A673 (cell line): ENCODE measurements at places on chromosomes 5 and 9. TPM values are rescaled to one million over a fixed set of nuclear protein-coding genes. Genes with fewer than 3 reads are reported as not detected.

DNA sequence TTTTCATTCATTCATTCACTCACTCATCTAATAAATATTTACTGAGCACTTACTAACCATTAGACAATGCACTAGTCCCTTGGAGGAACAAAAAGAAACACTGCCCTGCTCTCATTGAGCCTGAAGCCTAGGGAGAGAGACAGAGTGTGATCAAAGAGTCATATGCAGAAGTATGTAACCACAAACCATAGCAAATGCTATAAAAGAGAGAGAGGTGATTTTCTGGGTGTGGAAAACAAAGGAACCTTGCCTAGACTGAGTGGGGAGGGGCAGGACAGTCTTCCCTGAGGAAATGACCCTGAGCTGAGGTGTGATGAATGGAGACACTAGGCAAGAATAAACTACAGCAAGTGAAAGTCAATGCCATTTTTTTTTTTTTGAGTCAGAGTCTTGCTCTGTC is 10.8 kb upstream of the ADRA1B start:
- no peak for DNase-seq
- peaks cover 3% of the 10 kb centered on the region for H3K27me3 ChIP-seq
- H3K36me3 ChIP-seq = no peaks in the 10 kb centered on the region
- H3K4me1 ChIP-seq = no peaks in the 10 kb centered on the region
- H3K4me3 ChIP-seq = no peak overlapping the region

- no peak overlapping the region for H3K27ac ChIP-seq
- H3K4me3 ChIP-seq = no peak overlapping the region
- H3K27me3 ChIP-seq = no peaks in the 10 kb centered on the region
- no peak for DNase-seq
- H3K4me1 ChIP-seq = no peaks in the 10 kb centered on the region
- no peaks in the 10 kb centered on the region for H3K36me3 ChIP-seq
These were observed 1410.5 kb upstream of the CDH18 start for GRCh38 chr5:21398511-21398910.

The GABRP gene
- total RNA-seq = 0.09 TPM in 1 of 2 replicates, not detected in the other

The ENG gene
- 29.9 and 31.1 TPM in 2 replicates for total RNA-seq

The NUDCD2 gene
- total RNA-seq = 53.2 and 67.2 TPM in 2 replicates

GRCh38 chr5:44565902-44566301 is 176.7 kb upstream of the FGF10 start:
- H3K27ac ChIP-seq = no peak overlapping the region
- DNase-seq = no peak
- H3K27me3 ChIP-seq = no peaks in the 10 kb centered on the region
- H3K4me3 ChIP-seq = no peak overlapping the region
- H3K4me1 ChIP-seq = no peaks in the 10 kb centered on the region

The C5orf63 gene
- total RNA-seq = 2.2 and 5.4 TPM in 2 replicates

The SLC34A3 gene
- total RNA-seq = not detected in 2 replicates

The CTXN3 gene
- not detected in 2 replicates for total RNA-seq

- no peak overlapping the region for H3K27ac ChIP-seq
- no peak overlapping the region for H3K4me3 ChIP-seq
- no peaks in the 10 kb centered on the region for H3K36me3 ChIP-seq
- no peaks in the 10 kb centered on the region for H3K27me3 ChIP-seq
- no peaks in the 10 kb centered on the region for H3K4me1 ChIP-seq
- no peak for DNase-seq
These were observed 22.1 kb downstream of the SH3RF2 start for GRCh38 chr5:145958436-145958835.

The NTRK2 gene
- total RNA-seq = 0.04 and 0.06 TPM in 2 replicates

GRCh38 chr9:110995420-110996340 is 42.6 kb downstream of the LPAR1 start:
- H3K4me1 ChIP-seq = peaks cover 79% of the 10 kb centered on the region
- peak; percentile 88 for DNase-seq
- H3K36me3 ChIP-seq = no peaks in the 10 kb centered on the region
- H3K27ac ChIP-seq = peak overlapping the region; percentile 77

- no peak overlapping the region for H3K4me3 ChIP-seq
- H3K4me1 ChIP-seq = peaks cover 28% of the 10 kb centered on the region
- H3K36me3 ChIP-seq = no peaks in the 10 kb centered on the region
- DNase-seq = no peak
- H3K27ac ChIP-seq = no peak overlapping the region
These were observed 14.2 kb downstream of the AP3S1 start for GRCh38 chr5:115855959-115856358.

- peaks cover 29% of the 10 kb centered on the region for H3K27me3 ChIP-seq
- no peaks in the 10 kb centered on the region for H3K36me3 ChIP-seq
- H3K4me1 ChIP-seq = no peaks in the 10 kb centered on the region
- no peak overlapping the region for H3K4me3 ChIP-seq
- DNase-seq = no peak
These were observed 31.1 kb upstream of the PCA3 start for GRCh38 chr9:76733096-76733495.

The FRRS1L gene
- total RNA-seq = 0.04 and 0.41 TPM in 2 replicates

DNA sequence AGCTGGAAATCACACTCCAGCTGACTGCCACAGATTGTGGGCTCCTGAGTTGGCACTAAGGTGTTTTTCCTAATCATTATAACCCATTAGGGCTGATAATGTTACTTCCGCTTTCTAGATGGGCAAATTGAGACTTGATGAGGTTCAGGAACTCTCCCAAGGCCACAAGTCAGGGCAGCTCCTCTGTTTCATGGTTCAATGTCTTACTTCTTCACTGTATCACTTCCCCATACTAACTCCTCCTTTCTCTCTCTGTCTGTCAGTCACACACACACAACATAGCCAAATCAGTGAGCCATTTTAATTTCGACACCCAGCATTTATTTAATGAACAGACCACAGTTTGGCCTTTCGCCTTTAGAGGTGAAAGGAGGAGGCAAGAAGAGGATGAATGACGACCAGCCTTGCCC is 17.8 kb upstream of the TRAF1 start:
- peaks cover 16% of the 10 kb centered on the region for H3K4me1 ChIP-seq
- no peak overlapping the region for H3K27ac ChIP-seq
- H3K27me3 ChIP-seq = no peaks in the 10 kb centered on the region
- H3K36me3 ChIP-seq = no peaks in the 10 kb centered on the region
- no peak for DNase-seq

DNA sequence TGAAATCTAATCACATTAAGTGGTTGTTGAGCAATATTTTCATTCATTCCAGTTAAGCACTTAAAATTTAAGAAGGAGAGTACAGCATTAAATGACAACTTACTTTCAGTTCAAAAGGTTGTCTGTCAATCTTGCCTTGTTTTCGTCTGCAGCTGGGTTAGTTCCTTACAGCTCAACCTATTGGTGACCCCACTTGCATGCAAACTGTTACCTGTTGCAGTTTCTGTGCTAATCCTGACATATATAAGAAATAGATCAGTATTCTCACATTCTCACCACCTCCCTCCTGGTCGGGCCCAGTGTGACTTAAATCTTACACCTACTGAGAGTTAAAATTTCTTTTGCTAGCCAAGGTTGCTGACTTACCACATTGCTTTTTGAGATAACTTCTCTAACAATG is 191.8 kb upstream of the SMC2 start:
- H3K27me3 ChIP-seq = no peaks in the 10 kb centered on the region
- no peak for DNase-seq
- H3K36me3 ChIP-seq = no peaks in the 10 kb centered on the region
- H3K27ac ChIP-seq = no peak overlapping the region
- no peaks in the 10 kb centered on the region for H3K4me1 ChIP-seq

DNA sequence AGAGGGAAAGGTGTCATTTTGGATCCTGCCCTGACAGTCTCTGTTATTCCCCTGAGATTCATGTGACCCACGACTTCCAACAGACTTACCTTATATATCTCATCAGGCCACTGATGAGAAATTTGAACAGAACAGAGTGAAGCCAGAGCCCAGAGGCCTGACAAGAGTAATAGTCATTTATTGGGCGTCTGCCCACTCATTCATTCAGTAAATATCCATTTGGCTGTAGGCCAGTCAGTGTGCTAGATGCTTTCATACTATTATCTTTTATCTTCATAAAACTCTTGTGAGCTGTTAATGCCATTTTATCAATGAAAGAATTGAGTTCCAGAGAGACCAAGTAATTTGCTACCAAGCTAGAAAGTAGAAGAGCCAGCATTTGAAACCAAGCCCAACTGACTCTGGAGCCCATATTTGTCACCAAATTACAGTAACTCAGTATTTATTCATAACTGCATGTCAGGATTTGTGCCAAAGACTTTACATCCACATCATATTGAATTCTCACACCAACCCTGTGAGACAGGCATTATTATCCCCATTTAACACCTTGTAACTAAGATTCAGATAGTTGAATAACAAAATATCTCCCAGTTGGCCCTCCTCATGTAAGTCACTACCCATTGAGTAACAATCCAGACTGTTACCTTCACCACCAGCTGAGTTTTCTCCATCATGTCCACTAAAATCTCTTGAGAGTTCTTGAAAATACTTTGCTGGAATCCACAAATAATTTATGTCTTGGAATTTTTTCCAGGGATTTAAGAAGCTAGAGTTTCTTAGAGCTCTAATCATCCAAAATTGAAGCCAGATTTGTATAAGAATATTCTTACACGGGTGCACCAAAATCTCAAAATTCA is 2.5 kb downstream of the PTPDC1 start:
- no peak overlapping the region for H3K27ac ChIP-seq
- H3K36me3 ChIP-seq = no peaks in the 10 kb centered on the region
- peak; percentile 20 for DNase-seq

DNA sequence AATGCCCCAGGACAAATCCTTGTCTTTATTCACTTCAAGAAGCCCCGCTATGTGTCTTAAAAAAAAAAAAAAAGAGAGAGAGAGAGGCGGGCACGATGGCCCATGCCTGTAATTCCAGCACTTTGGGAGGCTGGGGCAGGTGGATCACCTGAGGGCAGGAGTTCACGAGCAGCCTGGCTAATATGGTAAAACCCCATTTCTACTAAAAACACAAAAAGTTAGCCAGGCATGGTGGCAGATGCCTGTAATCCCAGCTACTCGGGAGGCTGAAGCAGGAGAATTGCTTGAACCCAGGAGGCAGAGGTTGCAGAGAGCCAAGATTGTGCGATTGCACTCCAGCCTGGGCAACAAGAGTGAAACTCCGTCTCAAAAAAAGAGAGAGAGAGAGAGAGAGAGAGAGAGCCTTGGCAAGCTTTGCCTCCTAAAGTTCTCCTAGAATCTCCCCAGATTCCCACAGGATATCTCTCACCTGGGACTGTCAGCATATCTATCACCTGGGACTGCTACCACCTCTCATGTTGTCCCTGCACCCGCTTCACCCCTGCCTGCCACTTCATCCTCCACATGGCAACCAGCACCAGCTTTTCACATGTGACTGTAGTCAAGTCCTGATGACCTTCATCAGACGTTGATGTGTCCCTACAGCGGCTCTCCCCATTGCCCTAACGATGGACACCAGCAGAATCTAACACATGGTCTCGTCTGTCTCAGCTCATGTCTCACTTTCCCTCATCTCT is 5.8 kb downstream of the ITK start:
- H3K27ac ChIP-seq = no peak overlapping the region
- no peak overlapping the region for H3K4me3 ChIP-seq
- no peaks in the 10 kb centered on the region for H3K4me1 ChIP-seq
- peaks cover 7% of the 10 kb centered on the region for H3K27me3 ChIP-seq
- H3K36me3 ChIP-seq = no peaks in the 10 kb centered on the region

DNA sequence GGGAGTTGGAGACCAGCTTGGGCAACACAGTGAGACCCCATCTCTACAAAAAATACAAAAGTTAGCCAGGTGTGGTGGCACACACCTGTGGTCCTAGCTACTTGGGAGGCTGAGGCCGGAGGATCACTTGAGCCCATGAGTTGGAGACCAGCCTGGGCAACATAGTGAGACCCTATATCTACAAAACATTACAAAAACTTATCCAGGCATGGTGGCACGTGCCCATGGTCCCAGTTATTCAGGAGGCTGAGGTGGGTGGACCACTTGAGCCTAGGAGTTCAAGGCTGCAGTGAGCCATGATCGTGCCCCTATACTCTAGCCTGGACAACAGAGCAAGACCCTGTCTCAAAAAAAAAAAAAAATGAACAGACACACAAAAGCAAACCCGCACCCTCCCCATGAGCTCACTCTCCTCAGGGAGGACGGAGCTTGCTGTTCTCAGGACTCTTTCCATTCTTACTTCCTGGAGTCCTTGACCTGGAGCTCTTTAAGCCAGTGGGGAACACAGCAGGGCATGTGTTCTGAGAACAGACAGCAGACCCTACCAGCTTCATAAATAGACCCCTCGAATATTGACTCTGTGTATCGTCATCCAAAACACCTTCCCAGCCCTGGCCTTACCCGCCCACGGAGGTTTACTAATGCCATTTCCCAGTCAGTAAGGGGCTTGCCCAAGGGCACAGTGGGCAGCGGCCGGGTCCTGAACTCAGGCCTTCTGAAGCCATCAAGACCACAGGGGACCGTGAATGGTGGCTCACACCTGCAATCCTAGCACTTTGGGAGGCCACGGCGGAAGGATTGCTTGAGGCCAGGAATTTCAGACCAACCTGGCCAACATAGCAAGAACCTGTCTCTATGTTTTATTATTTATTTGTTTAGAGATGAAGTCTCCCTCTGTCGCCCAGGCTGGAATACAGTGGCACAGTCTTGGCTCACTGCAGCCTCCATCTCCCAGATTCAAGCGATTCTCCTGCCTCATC is 11.1 kb downstream of the PTGES2 start:
- no peak for DNase-seq
- no peak overlapping the region for H3K4me3 ChIP-seq
- peaks cover 6% of the 10 kb centered on the region for H3K4me1 ChIP-seq
- no peaks in the 10 kb centered on the region for H3K27me3 ChIP-seq
- no peak overlapping the region for H3K27ac ChIP-seq
- H3K36me3 ChIP-seq = no peaks in the 10 kb centered on the region

The GGTA1 gene
- not detected in 2 replicates for total RNA-seq

The IL33 gene
- total RNA-seq = 1.6 and 3.3 TPM in 2 replicates

DNA sequence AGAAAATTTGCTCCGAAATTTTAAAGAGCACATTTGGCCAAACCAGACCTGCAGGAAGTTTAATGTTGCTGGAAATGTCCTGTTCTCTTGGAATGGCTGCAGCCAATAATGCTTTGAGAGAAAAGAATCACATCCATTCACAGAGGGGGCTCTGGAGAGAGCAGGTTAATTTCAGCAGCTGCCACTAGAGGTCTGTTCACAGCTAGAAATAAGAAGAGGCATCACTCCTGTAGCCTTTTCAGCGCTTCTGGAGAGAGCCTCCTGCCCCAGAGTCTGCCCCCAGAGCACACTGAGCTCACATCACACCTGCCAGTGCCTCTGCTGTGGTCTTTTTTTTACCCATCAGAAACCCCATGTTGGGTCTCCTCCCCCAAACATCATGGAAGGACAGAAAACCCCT is 124.8 kb upstream of the RAD23B start:
- no peaks in the 10 kb centered on the region for H3K36me3 ChIP-seq
- H3K4me1 ChIP-seq = no peaks in the 10 kb centered on the region
- peak; percentile 34 for DNase-seq
- H3K27me3 ChIP-seq = peaks cover 10% of the 10 kb centered on the region
- H3K4me3 ChIP-seq = no peak overlapping the region
- H3K27ac ChIP-seq = no peak overlapping the region

DNA sequence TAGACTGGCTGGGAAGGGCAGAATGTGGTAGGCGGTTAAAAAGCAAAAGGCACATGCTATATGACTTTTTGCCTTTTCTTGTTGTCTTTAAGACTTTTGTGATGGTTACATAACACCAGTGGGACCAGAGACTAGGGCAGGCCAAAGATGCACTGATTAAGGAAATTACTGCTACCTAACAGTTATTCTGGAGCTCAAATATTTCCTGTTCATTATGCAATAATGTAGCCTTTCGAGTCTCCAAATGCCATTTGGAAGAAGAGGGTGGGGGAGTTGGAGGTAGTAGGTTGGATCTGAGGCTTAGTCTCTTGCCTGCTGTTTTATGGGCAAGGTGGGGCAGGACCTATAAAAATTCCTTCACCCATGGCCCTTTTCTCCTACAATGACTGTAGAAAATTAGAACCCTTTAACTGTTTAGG is 51.7 kb downstream of the SH3GL2 start:
- no peak overlapping the region for H3K27ac ChIP-seq
- no peaks in the 10 kb centered on the region for H3K36me3 ChIP-seq
- DNase-seq = peak; percentile 7
- H3K27me3 ChIP-seq = peaks cover 3% of the 10 kb centered on the region
